ENCODE measurements at places on chromosomes 6 and 20.

DNA sequence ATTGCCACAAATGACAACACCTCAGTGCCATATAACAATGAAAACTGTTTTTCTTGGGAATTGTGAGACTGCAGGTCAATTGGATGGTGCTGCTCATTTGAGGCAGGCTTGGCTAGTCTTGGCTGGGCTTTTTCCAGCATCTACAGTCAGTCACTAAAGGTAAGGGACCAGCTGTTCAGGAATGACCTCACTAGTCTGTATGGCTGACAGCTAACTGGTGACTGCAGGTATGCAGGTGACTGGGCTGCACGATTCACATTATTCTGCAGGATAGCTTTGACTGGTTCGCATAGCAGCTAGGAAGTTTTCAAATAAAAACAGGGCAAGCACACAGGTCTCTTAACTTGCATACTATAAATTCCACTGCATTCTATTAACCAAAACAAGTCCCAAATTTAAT is 22.1 kb upstream of the HMGCLL1 start:
- no peak for DNase-seq

DNA sequence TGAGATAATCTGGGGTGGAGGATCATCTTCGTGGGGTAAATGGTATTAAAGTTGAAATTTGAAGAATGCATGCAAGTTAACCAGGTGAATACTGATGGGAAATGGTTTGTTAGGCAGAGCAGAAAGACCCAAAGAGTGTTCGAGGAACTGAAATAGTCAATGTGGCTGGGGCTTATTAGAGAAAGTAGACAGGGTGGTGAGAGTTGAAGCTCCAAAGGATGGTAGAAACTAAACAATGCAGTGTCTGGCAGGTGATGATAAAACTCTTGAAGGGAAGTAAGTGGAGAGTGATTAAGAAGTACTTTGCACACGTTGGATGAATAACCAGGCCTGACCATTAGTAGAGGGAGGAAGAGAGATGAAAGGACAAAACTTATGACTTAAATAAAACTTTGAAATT is 39.8 kb upstream of the CENPW start:
- no peak for DNase-seq

- peak; percentile 24 for DNase-seq
Measured at GRCh38 chr6:5998711-5999687, 7.7 kb downstream of the NRN1 start.

DNA sequence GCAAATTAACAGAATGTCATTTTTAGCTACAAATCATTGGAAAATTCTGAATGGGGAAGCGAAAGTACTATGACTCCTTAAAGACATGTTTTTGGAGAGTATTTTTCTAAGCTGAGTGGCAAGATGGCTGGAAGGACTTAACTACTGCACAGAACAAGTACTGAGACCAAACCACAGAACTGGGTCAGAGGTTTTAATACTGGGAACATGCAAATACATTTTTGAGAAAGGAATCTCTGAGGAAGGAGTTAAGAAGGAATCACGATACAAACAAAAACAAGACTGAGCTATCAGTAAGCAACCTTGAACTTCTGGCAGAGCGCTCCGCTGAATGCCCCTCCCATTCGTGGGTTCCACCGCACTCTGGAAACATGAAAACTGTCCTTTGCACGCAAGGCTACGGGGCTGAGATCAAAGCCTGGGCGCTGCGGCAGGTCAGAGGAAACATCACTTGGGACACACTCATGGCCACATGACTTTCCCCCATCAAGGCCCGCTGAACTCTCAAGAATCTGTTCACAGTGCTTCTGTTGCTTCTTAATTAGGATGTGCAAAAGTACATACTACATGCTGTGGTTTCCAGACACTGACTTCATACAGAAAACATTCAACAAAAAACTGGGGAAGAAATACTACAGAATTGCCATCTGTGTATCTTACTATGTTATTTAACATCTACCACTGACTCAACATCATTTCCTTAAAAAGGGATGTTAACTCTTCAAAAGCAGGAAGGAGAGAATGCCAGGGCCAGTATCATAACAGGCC is 27.8 kb downstream of the SLC23A2 start:
- DNase-seq, result peak; percentile 80

DNA sequence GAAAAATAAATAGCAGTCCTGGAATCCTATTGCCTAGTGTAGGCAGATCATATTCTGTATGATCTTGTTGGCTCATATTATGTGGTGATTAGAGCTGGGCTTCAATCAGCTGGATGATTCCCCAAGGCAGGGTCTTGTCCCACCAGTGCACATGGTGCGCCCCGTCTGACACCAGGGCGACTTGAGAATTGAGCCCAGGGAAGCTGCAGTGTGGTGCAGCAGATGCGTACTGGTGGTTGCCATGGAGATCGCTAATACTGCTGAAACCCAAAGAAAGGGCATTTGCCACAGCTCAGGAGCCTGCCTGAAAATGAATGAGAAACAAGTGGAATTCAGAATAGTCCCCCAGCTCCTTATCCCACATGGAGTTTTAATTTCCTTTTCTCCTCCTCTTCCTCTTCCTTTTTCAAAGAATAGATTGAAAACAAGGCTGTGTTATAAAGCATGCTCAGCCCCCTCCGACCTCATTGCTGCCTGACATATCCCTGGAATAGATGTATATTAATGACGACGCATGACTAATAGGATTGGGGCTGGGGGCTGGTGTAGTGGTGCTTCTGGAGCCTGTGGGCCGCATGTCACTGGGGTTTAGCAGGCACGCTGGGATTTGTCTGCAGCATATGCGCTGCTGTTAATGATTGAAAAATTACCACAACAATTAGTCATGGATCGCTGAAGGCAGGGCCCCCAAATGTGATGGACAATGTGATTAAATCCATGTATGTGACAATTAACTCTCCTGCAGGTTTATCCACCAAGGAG is 210.5 kb downstream of the FARS2 start:
- DNase-seq, result no peak
